ENCODE measurements at places on chromosomes 16 and 17.

- no peak for DNase-seq
Measured at GRCh38 chr16:13542284-13542683, 377.7 kb upstream of the ERCC4 start.

GRCh38 chr16:48011878-48012658 is 143.7 kb downstream of the ABCC12 start:
- no peak for DNase-seq

GRCh38 chr17:39051001-39051585 is 83.9 kb upstream of the FBXO47 start:
- no peak for DNase-seq

DNA sequence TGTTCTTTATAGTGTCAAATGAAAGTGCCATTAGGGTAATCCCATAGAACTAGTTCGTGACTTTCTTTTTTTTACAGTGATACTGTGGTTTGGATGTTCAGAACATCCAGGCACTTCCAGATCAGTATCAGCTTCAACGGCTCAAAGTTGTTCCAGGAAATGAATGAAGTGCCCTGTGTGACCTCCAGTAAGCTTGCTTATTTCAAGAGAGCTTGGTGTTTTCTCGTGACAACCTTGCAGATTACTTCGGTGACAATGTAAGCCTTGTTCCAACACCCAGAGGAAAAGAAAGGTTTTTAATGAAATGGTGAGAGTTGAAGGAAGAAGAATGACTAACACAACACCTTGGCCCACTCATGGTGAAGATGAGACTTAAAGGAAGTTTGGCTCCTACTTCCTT is 16.0 kb upstream of the KCNJ16 start:
- no peak for DNase-seq

- no peak for DNase-seq
Measured at GRCh38 chr17:39231591-39232551, 6.1 kb upstream of the STAC2 start.

GRCh38 chr16:3536851-3537250 is 36.0 kb downstream of the CLUAP1 start:
- no peak for DNase-seq

- no peak for DNase-seq
Measured at GRCh38 chr16:68744744-68745280, 7.7 kb downstream of the CDH1 start.

- DNase-seq = no peak
Measured at GRCh38 chr17:54307351-54307750, 484.6 kb downstream of the KIF2B start.

DNA sequence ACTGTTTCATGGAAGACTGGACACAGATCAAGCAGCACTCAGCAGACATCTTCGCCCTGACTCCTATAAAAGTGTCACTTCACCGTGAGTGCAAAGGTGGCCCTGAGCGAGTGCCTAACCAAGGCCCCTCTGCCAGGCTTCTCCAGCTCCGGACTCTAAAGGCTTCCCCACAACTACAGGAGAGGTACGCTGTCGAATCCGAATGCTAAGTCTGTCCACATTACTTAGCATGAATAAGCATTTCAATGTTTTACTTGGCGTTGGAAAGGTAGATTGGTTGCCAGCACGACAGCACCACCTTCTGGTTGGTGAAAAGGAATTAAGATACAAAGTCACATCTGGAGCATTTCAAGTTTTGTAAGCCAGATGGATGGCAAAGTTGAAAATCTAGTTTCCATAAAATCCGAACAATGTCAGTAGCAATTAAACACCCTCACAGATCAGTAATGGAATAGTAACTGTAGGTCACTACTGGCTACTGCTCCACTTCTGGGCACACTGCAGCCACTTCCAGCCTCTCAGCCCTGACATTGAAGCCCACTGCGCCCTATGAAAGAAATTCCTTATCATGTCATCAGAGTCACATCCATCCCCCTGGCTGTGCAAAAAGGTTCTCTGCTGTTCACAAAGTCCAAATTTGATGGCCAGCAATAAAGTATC is 100.9 kb downstream of the PARN start:
- peak; percentile 77 for DNase-seq

- no peak for DNase-seq
Measured at GRCh38 chr17:39606434-39607056, 1.2 kb downstream of the NEUROD2 start.

DNA sequence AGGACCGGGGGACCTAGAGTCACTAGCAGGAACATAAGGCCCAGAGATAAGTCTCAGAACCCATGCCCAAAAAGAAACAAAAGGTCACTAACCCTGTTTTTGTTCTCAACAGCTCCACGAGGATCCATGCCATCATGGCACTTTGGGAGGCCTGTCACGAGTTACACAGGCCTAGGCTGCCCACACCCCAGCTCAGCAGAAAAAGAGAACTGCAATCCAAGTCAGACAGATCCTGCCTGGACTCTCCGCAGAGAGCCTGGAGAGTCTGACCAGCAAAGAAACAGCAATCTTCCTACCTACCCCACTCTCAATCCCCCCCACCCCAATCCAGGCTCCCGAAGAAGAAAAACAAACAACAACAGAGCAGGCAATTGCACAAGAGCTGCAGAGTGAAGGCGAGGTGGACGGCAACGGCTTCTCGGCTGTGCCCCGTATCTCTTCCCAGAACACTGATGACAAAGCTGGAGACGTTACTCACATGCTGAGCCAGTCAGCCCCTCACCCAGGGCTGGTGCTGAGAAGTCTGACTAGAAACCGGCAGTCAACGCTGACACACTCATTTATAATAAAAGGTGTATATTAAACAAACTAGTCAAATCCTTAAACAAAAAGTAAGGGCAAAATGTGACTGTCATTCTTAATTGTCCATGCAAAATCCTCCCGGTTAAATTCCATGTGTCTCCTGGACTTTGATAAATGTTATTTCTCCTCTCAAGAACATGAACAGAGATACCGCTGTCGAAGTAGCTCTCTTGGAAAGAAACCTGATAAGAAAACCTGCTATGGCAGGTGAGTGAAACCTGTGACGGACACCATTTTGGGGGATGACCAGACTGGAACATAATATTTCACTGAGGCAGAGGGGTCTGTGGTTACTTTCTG is 89.3 kb downstream of the SMG6 start:
- DNase-seq = no peak

DNA sequence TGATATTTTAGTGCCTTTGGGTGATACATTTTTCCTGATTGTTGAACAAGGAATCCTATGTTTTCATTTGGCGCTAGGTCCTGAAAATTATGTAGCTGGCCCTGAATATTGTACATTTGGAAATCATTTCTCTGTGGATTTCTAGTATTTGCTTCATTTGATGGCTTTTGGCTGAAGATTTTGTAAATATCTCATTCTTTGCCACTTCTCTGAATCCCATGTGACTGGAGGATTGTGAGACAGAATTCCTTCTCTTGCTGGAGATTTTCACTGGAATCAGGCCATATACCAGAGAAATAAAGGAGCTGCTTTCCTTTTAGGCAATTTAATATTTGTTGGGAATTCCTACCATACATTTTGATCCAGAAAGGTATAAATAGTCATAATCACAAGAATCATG is 8.6 kb downstream of the KRT28 start:
- DNase-seq = no peak

DNA sequence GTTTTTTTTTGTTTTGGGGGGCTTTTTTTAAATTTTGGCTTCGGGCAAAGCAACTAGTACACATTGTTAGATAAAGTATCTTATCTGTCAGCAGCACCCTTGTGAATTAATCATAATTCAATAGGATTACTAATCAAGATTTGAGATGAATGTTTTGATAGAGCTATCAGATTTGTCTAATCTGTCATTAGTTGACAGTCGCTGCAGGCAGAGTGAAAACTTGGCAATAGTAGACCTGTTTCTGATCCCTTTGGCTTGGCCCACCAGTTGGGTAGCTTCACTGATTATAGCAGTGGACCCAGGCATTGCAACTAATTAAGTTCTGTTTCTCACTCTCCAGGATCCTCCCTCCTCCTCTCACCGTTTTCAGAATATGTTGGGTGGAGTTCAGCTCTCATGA is 258.6 kb downstream of the IRX3 start:
- no peak for DNase-seq

GRCh38 chr16:52069866-52070265 is 477.1 kb downstream of the TOX3 start:
- peak; percentile 62 for DNase-seq

GRCh38 chr17:62692159-62692651 is 64.7 kb downstream of the MRC2 start:
- DNase-seq = no peak

GRCh38 chr16:21226749-21227148 is 6.8 kb upstream of the ANKS4B start:
- DNase-seq = no peak

All from SHP77 treated with DMSO at 0.1 percent for 48 hours (cell line).